ENCODE measurements at places on chromosomes 1 and 21.

- no peak for DNase-seq
Observed at GRCh38 chr1:174262349-174263241, 103.3 kb downstream of the RABGAP1L start.

DNA sequence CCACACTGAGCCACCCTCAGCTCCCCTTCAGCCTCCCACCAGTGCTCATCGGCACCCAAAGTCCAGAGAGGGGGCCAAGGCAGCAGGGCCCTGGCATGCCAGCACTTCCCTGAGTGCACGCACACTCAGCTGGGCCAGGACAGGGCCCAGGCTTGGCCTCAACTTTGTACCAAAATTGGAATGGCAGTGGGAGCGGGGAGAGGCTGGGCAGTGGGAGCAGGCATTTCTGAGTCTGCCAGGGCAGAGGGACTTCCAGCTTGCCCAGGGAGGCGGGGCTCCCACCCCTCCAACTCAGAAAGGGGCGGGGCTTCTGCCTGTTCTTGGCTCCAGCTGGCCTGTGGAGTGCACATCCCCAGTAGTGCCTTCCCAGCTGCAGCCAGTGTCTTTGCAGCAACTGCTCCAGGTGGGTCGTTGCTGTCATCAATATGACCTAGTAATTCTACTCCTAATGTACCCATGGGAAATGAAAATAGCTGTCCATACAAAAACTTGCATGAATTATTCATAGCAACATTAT, 10.3 kb upstream of the SNX7 start:
- DNase-seq: no peak

DNA sequence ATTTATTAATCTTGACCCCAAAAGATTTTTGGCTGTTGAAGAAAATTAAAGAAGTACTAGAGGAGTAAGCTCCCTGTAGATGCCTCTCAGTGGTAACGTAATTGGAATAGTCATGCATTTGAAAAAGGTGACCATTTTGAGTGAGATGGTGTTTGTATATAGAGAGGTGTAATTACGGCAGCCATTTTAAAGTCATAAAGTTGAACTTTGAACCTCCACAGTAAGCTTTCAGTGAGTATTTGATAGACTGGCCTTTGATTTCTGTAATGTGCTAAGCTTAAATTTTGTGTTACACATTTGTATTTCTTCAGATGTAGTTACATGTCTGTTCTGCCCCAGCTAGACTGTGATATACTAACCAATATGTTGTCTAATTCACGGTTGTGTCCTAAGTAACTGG, 21.5 kb upstream of the TMCO2 start:
- no peak for DNase-seq

DNA sequence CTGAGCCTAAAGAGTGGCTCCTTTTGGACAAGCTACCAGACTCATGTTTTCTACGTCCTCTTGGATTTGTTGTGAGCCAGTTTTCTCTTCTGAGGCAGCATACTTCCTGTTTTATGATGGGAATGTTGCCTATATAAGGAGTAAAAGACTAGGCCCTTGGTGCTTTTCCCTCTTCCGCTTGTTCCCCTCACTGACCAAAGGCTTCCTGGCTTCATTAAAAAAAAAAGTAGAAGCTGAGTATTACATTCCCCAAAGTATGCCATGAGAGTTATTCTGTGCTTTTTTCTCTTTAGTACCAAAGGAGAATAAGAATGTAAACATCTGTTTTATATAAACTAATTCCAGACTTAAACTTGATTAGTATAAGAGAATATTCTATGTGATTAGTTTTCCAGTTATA, 6.5 kb upstream of the HMCN1 start:
- DNase-seq: no peak

GRCh38 chr1:112718691-112719418, 3.7 kb upstream of the PPM1J start:
- peak; percentile 89 for DNase-seq

DNA sequence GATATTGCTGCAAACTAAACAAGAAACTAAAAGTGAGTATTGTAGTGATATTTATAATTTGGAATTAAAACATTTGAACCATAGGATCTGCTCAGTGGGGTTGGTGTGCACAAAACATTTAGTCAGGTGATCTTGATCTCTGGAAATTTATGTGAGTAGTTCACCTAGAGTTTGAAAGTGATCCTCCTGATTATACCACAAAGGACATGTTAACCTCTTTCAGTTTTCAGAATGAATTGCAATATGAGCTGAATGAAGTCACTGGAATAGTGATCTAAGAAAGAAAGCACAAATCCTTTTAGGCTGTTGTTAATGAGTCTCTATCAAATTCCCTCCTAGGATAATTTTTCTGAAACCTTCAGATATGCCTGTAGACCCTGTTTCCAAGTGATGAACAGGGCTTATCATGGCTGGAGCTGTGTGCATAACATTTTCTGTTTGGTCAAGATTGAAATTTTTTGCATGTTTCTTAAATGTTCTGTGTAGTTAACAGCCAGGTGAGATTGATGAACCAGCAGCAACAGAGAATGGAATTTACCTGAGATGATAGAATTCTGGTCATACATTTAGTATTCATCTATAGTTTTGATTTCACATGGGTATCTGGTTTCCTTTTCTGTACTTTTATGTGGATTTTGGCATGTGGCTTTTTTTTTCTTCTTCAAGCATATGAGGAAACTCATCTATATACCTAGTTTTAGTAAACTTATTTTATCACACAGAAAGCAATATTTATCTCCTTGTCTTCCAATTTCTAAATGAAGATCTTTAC, 25.5 kb downstream of the CDC14A start:
- DNase-seq: no peak

DNA sequence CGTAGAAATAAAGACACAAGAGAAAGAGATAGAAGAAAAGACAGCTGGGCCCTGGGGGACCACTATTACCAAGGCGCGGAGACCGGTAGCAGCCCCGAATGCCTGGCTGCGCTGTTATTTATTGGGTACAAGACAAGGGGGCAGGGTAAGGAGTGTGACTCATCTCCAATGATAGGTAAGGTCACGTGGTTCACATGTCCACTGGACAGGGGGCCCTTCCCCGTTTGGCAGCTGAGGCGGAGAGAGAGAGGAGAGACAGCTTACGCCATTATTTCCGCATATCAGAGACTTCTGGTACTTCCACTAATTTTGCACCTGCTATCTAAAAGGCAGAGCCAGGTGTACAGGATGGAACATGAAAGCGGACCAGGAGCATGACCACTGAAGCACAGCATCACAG, 4.1 kb upstream of the TPRG1L start:
- DNase-seq: peak; percentile 43

DNA sequence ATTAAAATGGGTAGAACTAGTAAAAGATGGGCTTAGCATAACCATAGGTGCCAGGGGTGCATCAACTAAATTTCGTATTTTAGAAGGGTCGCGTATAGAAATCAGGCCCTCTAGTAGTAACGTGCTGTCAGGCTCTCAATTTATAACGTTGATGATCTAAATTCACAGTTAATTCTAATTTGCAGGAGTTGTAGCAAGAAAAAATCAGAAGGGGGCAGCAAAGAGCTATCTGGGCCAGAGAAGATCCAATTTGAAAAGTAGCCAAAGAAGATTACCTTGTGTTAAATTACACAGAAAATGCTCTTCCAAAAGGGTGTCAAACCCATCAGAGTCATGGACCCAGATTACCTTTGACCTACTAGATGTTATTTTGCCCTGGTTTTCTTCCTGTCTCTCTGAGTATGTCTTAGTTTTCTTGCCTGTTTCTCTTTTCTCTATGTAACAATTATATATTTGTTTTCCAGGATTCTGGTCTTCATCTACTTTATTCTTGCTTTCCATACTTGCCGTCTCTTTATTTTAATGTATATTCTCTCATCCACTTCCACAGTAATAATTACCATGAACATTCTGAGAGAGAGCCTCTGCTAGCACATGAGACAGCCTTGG, 1030.9 kb downstream of the AMY1C start:
- DNase-seq: no peak

DNA sequence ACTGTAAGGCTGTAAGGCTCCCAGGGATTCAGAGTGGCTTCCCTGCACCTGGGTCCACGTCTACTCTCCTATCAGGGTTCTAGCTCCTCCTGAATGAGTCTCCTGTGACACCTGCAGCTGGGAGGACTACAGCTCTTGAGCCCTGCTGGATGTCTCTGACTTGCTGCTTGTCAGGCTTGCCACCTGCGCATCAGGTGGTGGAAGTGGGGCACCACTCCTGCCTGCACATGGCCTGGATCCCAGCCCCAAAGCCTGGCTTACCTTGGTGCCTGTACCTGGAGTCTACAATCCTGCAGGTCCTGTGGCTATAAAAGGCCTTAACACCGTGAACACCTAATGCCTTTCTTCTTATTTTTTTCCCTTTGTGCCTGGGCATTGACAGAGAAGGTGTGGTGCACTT, 82.2 kb downstream of the FAM78B start:
- DNase-seq: no peak

GRCh38 chr1:29896791-29897714, 660.7 kb downstream of the PTPRU start:
- no peak for DNase-seq

- no peak for DNase-seq
Observed at GRCh38 chr1:226116673-226117072, 54.2 kb downstream of the H3-3A start.

DNA sequence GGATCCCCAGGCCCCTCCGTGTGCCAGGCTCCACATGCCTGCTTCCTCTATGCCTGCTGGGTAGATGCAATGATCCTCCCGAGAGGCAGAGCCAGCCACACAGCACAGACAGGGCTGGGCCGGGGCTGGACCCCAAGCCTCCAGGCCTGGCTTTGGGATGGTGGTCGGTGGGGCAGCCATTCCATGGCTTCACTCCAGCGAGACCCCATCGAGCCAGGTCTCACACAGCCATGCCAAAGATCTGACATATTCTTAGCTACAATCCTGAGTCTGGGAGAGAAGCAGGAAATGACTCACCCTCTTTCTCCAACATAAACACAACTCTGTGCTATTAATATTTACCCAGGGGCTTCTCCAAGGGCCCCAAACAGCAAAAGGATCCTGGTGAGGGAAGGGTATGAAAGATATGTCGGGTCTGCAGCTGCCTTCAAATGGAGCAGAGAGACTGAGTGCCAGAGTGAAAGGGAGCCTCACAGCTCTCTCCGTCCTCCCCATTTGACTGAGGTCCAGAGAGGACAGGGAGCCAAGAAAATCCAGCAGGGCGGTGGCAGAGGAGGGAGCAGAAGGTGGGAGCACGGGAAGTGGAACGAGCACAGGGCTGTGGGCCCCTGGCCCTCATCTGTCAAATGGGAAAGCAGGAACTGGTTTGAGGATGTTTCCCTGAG, 639.5 kb downstream of the MATN1 start:
- no peak for DNase-seq

DNA sequence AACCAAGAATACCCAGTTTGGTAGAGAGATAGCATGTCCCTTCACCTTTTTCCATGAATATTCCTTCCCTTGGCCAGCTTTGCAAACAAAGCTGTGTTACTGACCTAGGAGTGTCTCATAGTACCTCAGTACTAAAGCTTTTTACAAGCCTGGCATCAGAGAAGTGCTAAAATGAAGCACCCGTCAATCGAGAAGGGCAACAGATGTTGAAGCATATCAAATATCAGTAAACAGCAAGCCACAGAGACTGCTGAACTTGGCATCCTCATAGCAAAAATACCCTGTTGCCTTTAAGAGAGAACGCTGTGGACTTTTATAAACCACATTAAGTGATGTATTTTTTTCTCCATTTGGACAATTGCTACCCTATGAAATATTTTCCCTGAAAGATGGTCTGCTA, 128.6 kb upstream of the HOOK1 start:
- DNase-seq: no peak

DNA sequence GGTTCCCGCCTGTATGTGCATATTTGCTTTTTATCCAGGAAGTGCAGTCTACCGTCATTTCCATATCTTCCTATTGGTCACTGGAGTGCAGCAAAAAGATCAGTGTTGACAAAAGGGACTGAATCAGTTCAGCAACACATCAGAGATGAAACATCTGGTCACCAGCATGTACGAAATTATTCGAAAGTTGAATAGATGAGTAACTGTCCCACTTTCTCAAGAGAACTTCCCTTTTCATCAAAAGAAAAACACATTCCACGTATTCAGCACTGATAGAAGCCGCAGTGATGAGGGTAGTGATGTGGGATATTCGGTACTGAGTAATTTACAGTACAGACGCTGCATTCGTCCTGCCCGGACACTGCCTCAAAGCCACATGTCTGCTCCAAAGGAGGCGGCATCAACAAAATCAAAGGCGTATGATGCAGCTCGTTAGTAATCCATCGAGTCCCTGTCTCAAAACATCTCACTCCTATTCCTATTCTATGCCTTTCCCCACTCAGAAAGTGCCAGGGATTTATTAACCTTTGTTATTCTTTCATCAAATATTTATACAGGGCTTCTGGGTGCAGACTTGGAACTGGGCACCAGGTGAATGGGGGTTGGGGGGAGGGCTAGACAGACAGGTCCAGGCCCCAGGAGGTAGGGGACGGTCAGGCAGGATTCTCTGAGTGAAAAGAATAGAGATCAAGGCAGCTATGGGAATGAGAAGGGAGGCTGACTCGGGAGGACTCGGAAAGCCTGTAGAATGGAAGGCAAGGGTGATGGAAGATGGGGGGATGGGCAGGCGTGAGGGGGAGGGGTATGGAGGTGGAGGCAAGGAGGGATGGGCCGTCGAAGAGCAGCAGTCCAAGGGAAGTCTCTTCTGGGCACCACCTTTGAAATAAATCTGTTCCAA, 79.5 kb upstream of the SLC45A1 start:
- DNase-seq: no peak

DNA sequence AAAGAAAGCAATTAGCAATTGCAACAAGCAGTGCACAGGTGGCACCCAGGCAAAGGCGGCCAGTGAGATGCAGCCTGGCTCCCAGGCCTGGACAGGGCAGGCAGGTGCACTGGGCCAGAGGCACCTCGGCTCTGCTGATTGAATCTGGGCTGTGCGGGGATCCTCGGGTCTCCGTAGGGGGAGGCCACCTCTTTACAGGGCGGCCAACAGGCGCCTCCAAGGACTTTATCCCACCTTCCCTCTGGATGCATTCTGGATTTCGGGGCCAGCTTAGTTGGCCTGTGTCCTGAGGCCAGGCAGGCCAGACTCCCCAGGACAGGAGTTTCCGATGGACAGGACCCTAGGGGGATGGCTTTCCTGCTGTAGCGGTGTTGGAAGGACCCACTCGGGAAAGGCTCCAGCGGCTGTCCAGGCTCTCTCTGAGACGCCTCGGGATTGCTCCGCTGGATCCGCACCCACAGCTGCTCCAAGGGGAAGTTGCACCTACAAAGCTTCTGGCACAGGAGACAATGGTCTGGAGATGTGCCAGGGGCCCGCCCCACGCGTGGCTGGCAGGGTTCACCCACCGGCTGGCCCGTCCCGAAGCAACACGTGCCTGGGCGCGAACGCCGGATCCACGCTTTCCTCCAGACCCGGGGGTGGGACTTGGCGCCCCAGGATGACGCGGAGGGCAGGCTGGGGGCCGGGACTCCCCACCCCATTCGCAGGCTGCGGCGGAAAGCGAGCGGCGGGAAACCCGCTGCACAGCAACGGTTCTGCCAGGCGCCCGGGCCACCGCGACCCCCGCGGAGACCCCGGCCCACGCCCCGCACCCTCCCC, 810 bp downstream of the SLC19A1 start:
- DNase-seq: peak; percentile 88

- no peak for DNase-seq
Observed at GRCh38 chr1:8412183-8412831, 94.4 kb downstream of the SLC45A1 start.

- no peak for DNase-seq
Observed at GRCh38 chr1:156504438-156504813, 3.9 kb upstream of the MEF2D start.

GRCh38 chr1:176736015-176736414, 273.0 kb downstream of the PAPPA2 start:
- no peak for DNase-seq

GRCh38 chr1:52233463-52233862, 91.6 kb downstream of the ZFYVE9 start:
- DNase-seq: no peak

Data from right cardiac atrium (tissue), 5 donors.